NCI-H526 (cell line): ENCODE measurements at places on chromosomes 12 and 14.

GRCh38 chr12:17954788-17955187, 135.2 kb downstream of the RERGL start:
- no peak for DNase-seq

GRCh38 chr14:44405011-44405486, 102.0 kb downstream of the FSCB start:
- no peak for DNase-seq

- DNase-seq, result no peak
Observed at GRCh38 chr12:125503128-125503527, 437.9 kb downstream of the AACS start.

DNA sequence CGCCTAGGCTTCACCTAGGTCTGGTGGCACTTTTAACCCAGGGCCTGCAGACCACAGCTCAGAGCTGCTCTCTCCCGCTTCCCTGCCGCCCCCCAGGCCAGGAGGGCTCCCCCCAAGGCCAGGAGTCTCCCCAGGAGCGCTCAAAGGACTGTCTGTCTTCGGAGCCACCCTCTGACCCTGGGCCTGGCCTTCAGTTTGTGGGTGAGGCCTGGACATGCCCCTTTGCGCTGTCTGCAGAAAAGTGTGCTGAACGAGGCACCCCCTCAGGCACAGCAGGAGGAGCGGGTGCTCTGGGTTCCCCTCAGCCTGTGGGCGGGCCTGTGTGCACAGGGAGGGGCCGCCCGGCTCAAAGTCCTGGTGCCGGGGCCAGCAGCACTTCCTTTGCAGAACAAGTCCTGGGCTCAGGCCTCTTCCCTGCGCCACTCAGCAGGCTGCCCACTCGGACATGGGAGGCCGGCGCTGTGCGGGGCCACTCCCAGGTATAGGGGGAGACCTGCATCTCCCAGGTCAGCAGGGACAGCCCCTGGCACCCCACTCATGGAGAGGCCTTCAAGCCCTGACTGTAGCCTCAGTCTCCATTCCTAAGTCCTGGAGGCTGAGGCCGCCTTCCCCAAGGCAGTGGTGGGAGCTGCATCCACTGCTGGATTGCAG, 14.3 kb downstream of the DEGS2 start:
- no peak for DNase-seq

GRCh38 chr12:69338120-69338859, 9.9 kb upstream of the LYZ start:
- DNase-seq, result no peak

DNA sequence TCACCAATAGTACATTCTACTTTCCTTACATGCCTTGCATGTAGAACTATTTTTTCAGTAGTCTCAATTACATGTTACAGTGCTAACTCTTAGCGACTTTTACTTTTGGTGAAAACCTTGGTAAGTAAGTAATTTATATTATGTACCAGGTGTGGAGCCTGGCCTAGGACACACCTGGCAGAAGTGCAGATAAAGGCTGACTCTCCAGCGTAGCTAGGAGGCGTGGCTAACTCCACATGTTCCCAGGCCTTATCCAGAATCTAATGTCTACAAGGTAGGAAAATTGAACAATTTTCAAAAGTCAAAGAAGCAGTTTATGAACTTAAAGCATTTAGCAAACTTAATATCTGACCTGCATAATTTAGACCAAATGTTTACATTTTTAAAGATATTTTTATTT, 157.4 kb downstream of the DHRS2 start:
- no peak for DNase-seq

- no peak for DNase-seq
Observed at GRCh38 chr14:53881161-53881871, 75.3 kb downstream of the BMP4 start.

GRCh38 chr14:72943876-72944430, 17.7 kb downstream of the DCAF4 start:
- DNase-seq, result no peak

DNA sequence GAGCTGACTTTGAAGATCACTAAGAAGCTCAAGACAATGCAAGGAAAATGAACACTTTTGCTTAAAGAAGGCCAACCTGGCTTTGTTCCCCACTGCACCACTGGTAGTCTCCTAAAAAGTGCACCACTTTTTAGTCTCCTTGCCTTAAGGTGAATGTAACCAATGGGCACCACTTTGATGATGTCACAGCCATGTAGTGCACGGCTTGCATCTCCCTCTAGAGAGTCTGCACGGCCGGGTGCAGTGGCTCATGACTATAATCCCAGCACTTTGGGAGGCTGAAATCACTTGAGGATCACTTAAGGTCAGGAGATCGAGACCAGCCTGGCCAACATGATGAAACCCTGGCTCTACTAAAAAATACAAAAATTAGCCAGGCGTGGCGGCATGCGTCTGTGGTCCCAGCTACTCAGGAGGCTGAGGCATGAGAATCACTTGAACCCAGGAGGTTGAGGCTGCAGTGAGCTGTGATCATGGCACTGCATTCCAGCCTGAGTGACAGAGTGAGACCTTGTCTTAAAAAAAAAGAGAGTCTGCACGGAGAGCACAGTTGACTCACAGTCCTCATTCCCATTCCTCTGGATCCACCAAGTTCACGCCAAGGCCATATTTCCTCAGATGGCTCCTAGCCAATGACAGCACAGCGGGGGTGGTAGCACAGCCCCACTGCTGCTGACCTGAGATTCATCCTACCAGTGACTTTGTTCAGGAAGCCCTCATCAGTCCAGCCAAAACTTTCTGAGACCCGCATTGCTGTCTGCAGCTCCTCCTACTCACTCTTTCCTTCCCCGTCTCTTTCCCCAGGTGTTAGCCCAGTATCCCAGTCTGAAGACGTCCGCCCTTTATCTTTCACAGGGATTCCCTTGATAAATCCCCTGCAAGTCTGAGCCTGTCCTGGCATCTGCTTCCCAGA, 16.5 kb upstream of the IFT81 start:
- DNase-seq, result no peak

DNA sequence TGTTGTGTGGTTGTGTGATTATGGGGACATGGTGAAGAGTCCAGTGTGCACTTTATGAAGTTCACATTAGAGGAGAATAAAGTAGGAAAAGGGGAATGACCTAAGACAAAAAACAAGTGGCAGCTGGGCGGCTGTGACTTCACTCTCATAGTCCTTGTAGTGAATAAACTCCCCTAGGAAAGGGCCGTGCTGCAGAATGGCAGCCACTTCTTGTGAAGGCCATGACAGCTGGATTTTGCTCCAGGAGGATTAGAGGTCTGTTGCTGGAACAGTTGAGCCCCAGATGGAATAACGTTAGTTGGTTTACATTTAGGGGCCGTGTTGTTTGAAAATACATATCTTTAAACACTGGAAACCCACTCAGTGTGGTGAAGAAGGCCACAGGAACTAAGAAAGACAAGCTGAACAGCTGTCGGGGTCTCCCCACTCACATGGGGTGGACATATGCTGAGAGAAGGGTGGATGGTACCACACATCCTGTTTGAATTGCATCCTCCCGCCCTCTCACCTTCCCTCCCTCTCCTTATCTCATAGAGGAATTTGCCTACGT, 276.9 kb downstream of the CACNA1C start:
- DNase-seq, result no peak

DNA sequence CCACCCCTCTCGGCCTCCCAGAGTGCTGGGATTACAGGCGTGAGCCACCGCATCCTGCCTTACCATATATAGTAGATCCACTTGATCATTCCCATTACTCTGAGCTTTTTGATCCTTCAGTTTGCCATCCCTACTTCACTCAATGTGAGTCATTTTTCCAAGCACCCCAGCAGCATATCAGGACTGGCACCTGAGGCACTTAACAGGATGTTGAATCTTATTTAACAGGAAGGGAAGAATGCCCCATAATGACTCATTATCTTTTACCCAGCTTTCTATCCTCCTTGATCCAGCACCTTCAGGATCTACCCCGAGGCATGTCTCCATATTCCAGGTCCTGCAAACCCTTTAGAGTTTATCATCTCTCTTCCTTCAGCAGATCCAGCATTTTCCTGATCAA, 84.9 kb upstream of the CMKLR1 start:
- DNase-seq, result no peak

GRCh38 chr12:114847441-114848035, 163.6 kb upstream of the TBX3 start:
- DNase-seq, result no peak

GRCh38 chr12:119115296-119115905, 63.3 kb upstream of the HSPB8 start:
- peak; percentile 71 for DNase-seq

DNA sequence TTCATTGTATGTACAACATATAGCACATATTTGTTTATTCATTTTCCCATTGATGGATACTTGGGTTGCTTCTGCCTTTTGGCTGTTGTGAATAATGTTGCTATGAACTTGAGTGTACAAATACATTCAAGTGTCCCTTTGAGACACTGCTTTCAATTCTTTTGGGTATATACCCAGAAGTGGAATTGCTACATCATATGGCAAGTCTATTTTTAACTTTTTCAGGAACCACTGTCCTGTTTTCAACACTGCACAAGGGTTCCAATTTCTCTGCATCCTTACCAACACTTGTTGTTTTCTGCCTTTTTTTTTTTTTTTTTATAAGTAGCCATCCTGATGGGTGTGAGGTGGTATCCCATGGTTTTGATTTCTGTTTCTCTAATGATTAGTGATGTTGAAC, 15.9 kb downstream of the RBMS2 start:
- no peak for DNase-seq

DNA sequence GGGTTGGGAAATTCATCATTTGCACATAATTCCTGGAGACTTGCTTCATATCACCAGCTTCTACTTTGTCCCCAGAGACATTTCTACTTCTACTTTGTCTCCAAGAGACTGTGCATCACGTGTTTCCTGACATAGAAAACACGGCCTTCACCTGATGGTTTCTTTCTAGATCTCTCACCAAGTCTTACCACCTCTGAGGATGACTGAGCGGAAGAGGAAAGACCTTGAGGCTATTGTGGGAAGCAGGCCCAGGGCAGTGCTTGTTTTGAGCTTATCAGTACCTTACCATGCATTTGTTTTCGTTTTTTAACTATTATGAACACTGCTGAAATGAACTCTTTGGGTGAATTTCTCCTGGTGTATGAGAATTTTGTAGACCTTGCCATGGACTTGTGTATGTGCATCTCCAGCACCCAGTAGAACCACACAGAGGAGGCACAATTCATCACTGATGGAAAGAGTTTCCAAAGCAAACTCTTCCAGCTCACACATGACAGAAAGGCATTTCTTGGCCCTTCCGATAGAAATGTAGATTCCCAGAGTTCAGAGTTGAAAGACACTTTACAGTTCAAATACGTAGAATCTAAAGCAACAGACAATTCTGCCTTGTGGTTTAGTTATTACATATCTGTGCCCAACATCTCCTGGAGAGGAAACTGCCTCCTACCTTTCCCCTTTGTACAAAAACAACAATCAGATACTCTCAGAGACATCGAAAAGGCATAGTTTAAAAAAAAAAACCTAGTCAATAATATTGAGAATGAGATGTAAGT, 434.7 kb downstream of the FUT8 start:
- DNase-seq, result no peak

- no peak for DNase-seq
Observed at GRCh38 chr12:6198051-6198450, 2.1 kb upstream of the CD9 start.

DNA sequence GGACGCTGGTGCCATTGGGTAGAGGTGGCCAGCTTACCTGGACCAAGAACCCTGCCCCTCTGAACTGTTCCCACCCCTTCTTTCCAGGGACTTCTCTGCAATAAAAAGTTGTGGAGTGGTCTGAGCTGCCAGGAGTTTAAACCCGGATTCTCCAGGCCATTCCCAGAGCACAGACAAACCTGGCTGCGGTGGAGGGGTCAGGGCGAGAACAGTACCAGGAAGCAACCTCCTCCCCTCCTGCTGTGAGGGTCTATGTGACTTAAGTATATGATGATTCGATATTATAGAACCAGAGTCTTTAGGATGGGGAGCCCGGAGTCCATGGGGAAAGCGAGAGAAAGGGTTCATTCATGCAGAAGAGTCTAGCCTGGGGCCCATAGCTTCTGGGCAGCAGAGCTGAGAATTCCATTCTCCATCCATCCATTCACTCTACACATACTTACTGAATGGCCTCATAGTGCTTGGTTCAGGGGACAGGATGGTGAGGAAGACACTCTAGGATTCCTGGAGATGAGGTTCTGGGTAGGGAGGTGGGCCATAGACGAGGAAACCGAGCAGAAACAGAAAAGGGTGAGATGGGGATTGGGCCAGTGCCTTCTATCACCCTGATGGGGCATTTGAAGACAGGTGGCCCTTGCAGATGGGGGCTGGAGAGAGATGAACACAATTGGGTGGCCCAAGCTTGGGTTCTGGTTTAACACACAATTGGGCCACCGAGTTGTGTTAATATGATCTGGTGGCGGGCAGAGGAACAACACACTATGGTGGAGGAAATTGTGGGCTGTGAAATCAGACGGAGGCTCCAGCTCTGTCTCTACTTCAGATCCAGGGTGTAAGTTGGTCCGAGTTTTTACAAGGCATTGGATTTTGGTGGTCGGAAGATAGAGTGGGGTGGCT, 5.2 kb downstream of the KRT86 start:
- DNase-seq, result no peak

- DNase-seq, result no peak
Observed at GRCh38 chr14:70096866-70097265, 91.9 kb downstream of the SLC8A3 start.

GRCh38 chr12:19131025-19131444, 1.5 kb downstream of the PLEKHA5 start:
- peak; percentile 29 for DNase-seq

GRCh38 chr14:31930070-31930469, 147.0 kb upstream of the ARHGAP5 start:
- no peak for DNase-seq

DNA sequence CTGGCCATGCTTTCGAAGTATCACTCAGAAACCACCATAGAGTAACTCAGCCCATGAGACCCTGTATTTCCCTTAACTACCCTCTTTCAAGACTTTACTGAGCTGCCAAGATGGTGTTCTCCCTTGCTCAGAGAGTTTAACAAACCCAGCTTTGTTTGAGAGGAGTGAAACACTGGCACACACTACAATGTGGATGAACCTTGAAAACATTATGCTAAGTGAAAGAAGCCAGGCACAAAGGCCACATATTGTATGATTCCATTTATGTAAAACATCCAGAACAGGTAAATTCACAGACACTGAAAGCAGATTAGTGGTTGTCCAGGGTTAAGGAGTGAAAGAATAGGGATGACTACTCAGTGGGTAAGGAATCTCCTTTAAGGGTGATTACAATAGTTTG, 18.9 kb downstream of the SERPINA3 start:
- no peak for DNase-seq

DNA sequence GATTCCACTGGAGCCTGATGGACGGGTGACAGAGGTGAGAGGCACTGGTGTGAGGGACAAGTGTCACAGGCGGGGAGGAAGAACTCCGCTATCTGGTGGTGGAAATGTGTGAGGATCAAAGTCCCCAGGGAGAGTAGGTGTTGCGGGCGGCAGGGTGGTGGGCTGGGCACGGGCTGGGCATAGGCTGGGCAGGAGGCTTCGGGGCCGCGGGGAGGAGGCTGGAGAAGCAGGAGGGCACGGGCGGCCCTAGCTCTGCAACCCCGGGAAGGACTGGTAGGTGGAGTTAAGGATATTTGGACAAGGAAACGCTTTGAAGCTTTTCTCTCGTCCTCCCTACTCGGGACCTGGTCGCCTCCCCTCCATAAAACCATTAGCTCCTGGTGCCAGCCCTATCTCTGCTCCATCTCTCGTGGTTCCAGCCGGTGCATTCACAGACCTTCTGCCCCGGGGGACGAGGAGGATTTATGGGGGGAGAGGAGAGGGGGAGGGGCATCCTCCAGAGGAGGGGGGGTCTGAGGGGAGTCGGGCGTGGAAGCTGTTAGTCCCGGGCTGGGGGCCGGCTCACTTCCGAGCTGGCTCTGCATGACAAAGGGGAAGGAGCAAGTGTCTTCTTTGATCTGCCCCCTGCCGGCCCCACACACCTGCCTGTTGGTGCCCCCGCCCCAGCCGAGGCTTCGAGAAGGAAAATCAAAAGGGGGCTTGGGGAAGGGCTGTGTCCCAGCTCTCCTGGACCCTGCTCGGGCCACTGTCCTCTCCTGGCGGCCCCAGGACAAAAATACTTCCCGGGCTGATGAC, 504 bp downstream of the WNT5B start:
- peak; percentile 46 for DNase-seq
